ENCODE measurements at places on chromosomes 7 and 10. TPM values are rescaled to one million over a fixed set of nuclear protein-coding genes. Genes with fewer than 3 reads are reported as not detected.

- no peaks in the 10 kb centered on the region for H3K27me3 ChIP-seq
- H3K36me3 ChIP-seq: no peaks in the 10 kb centered on the region
- DNase-seq: no peak
- H3K4me3 ChIP-seq: no peak overlapping the region
- peaks cover 12% of the 10 kb centered on the region for H3K4me1 ChIP-seq
- no peak overlapping the region for H3K27ac ChIP-seq
Observed at GRCh38 chr7:42227541-42227935, 9.5 kb downstream of the GLI3 start.

Gene BCL7B
- total RNA-seq: 44.4 TPM

- no peak overlapping the region for H3K4me3 ChIP-seq
- H3K27ac ChIP-seq: no peak overlapping the region
- no peaks in the 10 kb centered on the region for H3K36me3 ChIP-seq
- H3K27me3 ChIP-seq: no peaks in the 10 kb centered on the region
Observed at GRCh38 chr7:69619635-69620034, 21.4 kb downstream of the AUTS2 start.

GRCh38 chr10:36313142-36313541, 671.0 kb upstream of the FZD8 start:
- no peaks in the 10 kb centered on the region for H3K4me1 ChIP-seq
- no peaks in the 10 kb centered on the region for H3K36me3 ChIP-seq
- no peaks in the 10 kb centered on the region for H3K27me3 ChIP-seq
- H3K27ac ChIP-seq: no peak overlapping the region

- H3K4me3 ChIP-seq: no peak overlapping the region
- no peak for DNase-seq
- no peaks in the 10 kb centered on the region for H3K36me3 ChIP-seq
- no peaks in the 10 kb centered on the region for H3K4me1 ChIP-seq
Observed at GRCh38 chr7:136528329-136528728, 340.1 kb upstream of the CHRM2 start.

DNA sequence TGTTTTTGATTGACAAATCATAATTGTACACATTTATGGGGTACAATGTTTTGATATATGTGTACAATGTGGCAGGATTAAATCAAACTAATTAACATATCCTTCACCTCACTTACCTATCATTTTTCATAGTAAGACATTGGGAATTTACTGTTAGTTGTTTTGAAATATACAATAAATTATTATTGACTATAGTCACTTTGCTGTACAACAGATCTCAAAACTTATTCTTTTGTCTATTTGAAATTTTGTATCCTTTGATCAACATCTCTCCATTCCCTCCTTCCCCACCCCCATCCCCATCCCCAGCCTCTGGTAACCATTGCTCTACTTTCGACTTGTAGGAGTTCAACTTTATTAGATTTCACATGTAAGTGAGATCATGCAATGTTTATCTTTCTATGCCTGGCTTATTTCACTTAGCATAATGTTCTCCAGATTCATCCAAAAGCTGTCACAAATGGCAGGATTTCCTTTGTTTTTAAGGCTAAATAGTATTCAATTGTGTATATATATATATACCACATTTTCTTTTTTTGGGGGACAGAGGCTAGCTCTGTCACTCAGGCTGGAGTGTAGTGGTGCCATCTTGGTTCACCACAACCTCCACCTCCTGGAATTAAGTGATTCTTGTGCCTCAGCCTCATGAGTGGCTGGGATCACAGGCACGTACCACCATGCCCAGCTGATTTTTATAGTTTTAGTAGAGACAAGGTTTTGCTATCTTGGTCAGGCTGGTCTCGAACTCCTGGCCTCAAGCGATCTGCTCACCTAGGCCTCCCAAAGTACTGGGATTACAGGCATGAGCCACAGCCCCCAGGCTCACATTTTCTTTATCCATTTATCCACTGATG, 23.3 kb upstream of the SLC26A5 start:
- H3K27ac ChIP-seq: no peak overlapping the region
- no peaks in the 10 kb centered on the region for H3K27me3 ChIP-seq
- no peak overlapping the region for H3K4me3 ChIP-seq
- H3K4me1 ChIP-seq: no peaks in the 10 kb centered on the region
- no peaks in the 10 kb centered on the region for H3K36me3 ChIP-seq
- DNase-seq: no peak

DNA sequence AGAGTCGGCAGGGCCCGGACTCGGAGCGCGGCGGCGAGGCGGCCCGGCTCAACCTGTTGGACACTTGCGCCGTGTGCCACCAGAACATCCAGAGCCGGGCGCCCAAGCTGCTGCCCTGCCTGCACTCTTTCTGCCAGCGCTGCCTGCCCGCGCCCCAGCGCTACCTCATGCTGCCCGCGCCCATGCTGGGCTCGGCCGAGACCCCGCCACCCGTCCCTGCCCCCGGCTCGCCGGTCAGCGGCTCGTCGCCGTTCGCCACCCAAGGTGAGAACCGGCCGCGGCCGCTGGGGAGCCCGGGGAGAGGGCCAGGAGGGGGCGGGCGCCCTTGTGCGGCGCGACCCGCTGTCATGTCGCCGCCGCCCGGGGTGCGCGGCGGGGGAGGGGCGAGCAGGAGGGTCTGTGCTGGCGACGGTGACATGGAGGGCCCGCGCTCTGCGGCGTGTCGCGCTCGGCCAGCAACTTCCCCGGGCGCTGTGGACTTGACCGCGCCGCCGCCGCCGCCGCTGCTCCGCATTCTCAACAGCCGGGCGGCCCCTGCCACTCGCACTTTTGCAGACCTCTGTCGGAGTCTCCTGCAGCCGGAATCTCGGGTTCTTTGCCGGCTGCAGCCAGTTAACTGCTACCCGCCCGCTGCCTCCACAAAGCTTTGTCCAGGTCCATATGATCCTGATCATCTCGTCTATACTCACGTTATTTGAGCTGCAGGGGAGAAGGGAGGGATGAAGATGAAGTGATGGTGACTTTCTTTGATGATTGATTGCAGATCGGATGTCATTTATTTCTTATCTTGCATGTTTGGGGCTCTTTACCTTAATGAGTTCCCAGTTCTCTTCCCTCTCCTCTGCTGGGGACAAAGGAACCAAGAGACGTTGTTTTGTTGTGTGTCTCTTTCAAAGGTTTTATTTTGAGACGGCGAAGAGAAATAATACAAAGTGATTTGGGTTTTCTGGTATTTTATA, 869 bp downstream of the TRIM24 start:
- H3K4me3 ChIP-seq: peak overlapping the region; percentile 89
- DNase-seq: peak; percentile 75
- H3K27ac ChIP-seq: peak overlapping the region; percentile 97
- no peaks in the 10 kb centered on the region for H3K36me3 ChIP-seq

DNA sequence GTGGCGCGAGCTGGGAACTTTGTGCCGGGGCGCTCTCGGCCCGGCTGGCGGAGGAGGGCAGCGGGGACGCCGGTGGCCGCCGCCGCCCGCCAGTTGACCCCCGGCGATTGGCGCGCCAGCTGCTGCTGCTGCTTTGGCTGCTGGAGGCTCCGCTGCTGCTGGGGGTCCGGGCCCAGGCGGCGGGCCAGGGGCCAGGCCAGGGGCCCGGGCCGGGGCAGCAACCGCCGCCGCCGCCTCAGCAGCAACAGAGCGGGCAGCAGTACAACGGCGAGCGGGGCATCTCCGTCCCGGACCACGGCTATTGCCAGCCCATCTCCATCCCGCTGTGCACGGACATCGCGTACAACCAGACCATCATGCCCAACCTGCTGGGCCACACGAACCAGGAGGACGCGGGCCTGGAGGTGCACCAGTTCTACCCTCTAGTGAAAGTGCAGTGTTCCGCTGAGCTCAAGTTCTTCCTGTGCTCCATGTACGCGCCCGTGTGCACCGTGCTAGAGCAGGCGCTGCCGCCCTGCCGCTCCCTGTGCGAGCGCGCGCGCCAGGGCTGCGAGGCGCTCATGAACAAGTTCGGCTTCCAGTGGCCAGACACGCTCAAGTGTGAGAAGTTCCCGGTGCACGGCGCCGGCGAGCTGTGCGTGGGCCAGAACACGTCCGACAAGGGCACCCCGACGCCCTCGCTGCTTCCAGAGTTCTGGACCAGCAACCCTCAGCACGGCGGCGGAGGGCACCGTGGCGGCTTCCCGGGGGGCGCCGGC, 870 bp downstream of the FZD1 start:
- peak; percentile 67 for DNase-seq
- peaks cover 29% of the 10 kb centered on the region for H3K4me1 ChIP-seq
- peak overlapping the region; percentile 80 for H3K4me3 ChIP-seq
- H3K36me3 ChIP-seq: no peaks in the 10 kb centered on the region

GRCh38 chr10:125189162-125189561, 28.8 kb upstream of the CTBP2 start:
- DNase-seq: no peak
- no peak overlapping the region for H3K4me3 ChIP-seq
- H3K36me3 ChIP-seq: no peaks in the 10 kb centered on the region
- H3K4me1 ChIP-seq: no peaks in the 10 kb centered on the region
- no peak overlapping the region for H3K27ac ChIP-seq

DNA sequence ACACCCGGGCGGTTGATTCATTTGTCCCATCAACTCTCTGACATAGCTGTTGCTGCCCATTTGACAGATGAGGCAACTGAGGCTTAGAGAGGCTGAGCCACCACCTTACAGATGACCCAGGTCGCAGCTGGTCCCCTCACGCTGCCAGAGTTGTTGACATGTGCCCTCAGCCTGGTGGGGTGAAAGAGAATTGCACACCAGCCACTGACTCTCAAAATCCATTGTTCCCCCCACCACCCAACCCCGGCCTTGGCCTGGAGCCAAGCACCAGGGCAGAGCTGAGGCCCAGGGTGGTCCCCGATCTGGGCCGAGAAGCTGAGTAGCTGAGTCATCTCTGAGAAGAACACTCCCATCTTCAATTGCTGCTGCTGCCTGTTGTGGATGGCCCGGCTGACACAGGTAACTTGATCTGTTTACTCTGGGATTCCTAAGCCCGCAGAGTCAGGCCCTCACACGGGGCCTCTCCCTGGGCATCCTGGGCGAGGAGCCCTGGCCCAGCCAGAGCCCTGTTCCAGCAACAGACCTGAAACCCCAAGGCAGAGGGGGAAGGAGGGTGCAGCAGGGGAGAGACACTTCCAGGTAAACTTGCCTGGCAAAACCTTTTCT, 27.5 kb downstream of the PVRIG start:
- H3K4me3 ChIP-seq: no peak overlapping the region
- peaks cover 14% of the 10 kb centered on the region for H3K4me1 ChIP-seq
- no peaks in the 10 kb centered on the region for H3K27me3 ChIP-seq

Gene INMT
- total RNA-seq: 30.4 TPM

GRCh38 chr7:113446391-113446790, 328.0 kb upstream of the SMIM30 start:
- no peak for DNase-seq
- no peaks in the 10 kb centered on the region for H3K36me3 ChIP-seq
- no peaks in the 10 kb centered on the region for H3K4me1 ChIP-seq
- no peak overlapping the region for H3K4me3 ChIP-seq

Gene RNF133
- total RNA-seq: 17.1 TPM

DNA sequence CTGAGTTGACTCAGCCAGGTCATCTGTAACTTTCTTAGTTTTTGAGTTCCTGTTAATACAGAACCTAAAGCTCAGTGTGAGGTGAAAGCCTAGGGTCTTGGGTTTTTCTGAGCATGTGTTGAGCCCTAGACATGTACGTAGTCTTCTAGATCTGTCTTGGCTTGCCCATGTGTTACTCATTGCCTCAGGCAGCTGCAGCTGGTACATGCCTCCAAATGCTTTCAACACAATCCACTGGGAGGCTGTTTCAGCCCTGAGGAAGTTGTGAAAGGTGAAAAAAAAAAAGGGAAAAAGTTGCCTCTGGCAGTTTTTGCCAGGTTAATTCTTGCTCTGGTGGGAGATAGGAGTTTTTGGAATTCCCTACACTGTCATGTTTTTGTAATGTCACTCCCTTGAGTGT, 134.6 kb downstream of the RNF216 start:
- no peak for DNase-seq
- H3K4me3 ChIP-seq: no peak overlapping the region
- no peak overlapping the region for H3K27ac ChIP-seq
- H3K27me3 ChIP-seq: no peaks in the 10 kb centered on the region

DNA sequence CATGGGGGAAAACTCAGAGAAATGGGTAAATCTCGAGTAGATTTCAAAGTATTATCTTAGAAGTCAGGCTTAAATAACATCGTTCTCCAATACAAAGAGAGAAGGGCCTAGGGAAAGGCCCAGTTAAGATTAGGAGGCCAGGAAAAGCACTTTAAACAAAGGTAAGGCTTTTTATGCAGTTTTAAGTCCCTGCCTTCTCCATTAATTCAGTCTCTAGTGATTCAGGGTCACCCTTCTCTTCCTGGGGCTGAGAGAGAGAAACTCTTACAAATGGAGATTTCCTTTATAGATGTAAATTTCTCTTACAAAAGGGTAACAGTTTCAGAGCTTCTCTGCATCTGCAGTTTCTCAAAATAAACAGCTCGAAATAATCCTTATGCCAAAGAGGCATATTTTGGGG, 179.3 kb downstream of the HECW1 start:
- H3K27me3 ChIP-seq: no peaks in the 10 kb centered on the region
- DNase-seq: no peak
- H3K27ac ChIP-seq: no peak overlapping the region
- H3K36me3 ChIP-seq: no peaks in the 10 kb centered on the region
- no peaks in the 10 kb centered on the region for H3K4me1 ChIP-seq

Gene DNA2
- total RNA-seq: 0.66 TPM

Gene ZNF722
- total RNA-seq: not detected

GRCh38 chr10:94428766-94429707, 26.7 kb downstream of the TBC1D12 start:
- H3K27me3 ChIP-seq: no peaks in the 10 kb centered on the region
- H3K4me3 ChIP-seq: no peak overlapping the region
- no peak for DNase-seq
- peaks cover 19% of the 10 kb centered on the region for H3K4me1 ChIP-seq
- peak overlapping the region; percentile 45 for H3K27ac ChIP-seq
- H3K36me3 ChIP-seq: no peaks in the 10 kb centered on the region

- no peak overlapping the region for H3K4me3 ChIP-seq
- DNase-seq: no peak
- no peaks in the 10 kb centered on the region for H3K4me1 ChIP-seq
- no peaks in the 10 kb centered on the region for H3K27me3 ChIP-seq
- no peak overlapping the region for H3K27ac ChIP-seq
Observed at GRCh38 chr7:116324582-116324981, 114.2 kb downstream of the TES start.

Gene CNPY1
- total RNA-seq: not detected

Gene LRRN3
- total RNA-seq: 2.6 TPM

GRCh38 chr7:120097020-120097419, 176.0 kb upstream of the KCND2 start:
- H3K4me1 ChIP-seq: no peaks in the 10 kb centered on the region
- no peak for DNase-seq
- H3K27ac ChIP-seq: no peak overlapping the region
- no peaks in the 10 kb centered on the region for H3K27me3 ChIP-seq

DNA sequence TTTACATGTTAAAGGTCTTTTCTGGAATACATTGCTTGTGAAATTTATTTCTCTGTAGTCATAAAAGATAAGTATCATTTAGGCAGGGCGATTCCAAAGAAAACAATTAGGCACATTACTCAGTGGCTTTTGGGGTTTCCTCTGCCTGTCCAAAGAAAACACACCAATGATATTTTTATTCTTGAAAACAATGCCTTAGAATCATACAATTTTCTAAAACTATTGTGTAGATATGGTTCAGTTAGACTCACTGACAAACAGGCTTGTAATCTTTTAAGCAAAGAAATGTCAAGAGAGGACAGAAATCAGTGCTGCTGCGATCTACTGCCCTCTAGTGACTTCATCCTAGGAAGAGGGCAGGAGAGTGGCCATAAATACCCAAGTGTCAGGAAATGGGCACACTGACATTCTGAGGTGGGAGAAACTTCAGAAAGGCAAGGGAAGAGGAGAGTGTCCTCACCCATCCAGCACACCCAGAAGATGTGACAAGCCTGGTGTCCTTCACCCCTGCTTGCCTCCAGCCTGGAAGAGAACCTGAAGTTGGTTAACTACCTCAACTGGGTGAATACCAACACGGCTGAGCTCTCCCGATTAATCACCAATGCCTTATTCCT, 120.5 kb downstream of the GALNT11 start:
- peaks cover 4% of the 10 kb centered on the region for H3K36me3 ChIP-seq
- H3K4me3 ChIP-seq: no peak overlapping the region
- H3K4me1 ChIP-seq: no peaks in the 10 kb centered on the region
- DNase-seq: no peak
- H3K27me3 ChIP-seq: no peaks in the 10 kb centered on the region
